ENCODE measurements at places on chromosomes 6 and 20. TPM values are rescaled to one million over a fixed set of nuclear protein-coding genes. Genes with fewer than 3 reads are reported as not detected.
A peak's percentile ranks its signal among the peaks of the same experiment; 100 is the strongest.

Gene DPPA5
- total RNA-seq, result not detected

DNA sequence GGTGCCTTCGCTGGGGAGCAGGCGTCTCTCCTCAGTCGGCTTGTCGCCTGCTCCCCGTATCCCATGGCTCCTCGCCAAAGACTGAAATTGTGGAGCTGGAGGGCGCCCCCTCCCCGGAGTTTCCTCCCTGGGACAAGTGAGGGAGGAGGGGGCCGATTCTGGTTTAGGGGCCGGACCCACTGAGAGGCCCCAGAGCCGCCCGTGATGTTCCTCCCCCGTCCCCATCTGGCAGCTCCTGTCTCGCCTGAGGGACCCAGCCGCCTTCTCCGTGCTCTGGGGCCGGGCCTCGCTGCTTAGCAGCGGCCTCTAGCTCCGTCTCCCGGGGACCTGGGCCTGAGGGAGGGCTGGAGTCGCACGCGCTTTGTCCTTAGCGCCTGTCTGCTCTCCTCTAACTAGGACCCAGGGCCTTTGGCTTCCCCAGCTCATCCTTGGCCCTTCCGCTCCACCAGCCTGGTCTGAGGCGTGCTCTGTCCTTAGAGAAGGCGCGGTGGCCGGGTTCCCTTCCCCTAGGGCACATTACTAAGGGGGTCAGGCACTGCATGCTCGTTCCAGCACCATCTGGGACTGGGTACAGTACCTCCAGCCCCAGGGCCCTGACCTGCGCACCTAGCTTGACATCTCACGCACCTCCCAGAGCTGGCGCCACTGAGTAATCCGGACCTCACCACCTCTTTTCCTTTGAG, 29.7 kb downstream of the SLC12A5 start:
- DNase-seq, result no peak
- H3K4me3 ChIP-seq, result no peak overlapping the region
- H3K27ac ChIP-seq, result no peak overlapping the region
- peaks cover 1% of the 10 kb centered on the region for H3K4me1 ChIP-seq
- H3K36me3 ChIP-seq, result peaks cover 36% of the 10 kb centered on the region
- H3K27me3 ChIP-seq, result peaks cover 54% of the 10 kb centered on the region

- H3K27ac ChIP-seq, result peak overlapping the region; percentile 80
- no peaks in the 10 kb centered on the region for H3K27me3 ChIP-seq
- no peak for DNase-seq
- H3K4me1 ChIP-seq, result peaks cover 3% of the 10 kb centered on the region
- peaks cover 17% of the 10 kb centered on the region for H3K36me3 ChIP-seq
- H3K4me3 ChIP-seq, result no peak overlapping the region
These were observed 12.5 kb downstream of the AGPAT4 start for GRCh38 chr6:161261325-161261724.

DNA sequence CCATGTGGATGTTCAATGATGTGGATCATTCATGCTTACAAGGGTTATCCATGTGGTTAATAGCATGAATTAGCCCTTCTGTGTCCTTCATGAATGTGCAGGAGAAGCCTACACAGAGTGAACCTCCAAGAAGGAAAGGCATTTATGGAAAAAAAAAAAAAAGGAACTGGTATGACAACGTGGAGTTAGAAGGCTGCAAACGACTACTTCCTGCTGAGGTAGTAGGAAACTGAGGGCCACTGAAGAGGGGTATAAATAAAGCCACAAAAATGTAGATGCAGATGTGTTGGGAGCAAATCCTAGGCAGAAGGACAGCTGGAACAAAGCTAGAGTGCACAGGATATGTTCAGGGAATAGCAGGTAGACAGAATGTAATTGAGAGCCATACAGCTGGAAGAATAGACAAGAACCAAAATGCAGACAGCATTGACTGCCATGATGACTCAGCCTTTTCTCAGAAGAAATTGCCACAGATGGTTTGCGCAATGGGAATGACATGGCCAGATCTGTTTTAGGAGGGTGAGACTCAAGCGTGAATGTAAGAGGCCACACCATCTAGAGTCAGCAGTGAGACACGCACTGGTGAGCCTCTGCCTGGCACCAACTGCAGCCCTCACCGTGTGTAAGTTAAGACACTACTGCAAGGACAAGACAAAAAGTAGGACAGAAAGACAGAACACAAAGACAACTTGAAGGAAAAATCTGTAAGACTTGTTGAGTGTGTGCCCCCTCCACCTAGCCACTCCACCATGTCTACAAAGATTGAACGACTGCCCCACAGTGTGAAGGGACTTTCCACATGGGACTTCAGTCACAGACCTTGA, 79.8 kb downstream of the KIF13A start:
- peak overlapping the region; percentile 7 for H3K27ac ChIP-seq
- no peak for DNase-seq
- H3K4me1 ChIP-seq, result peaks cover 3% of the 10 kb centered on the region
- no peaks in the 10 kb centered on the region for H3K27me3 ChIP-seq
- H3K4me3 ChIP-seq, result no peak overlapping the region
- no peaks in the 10 kb centered on the region for H3K36me3 ChIP-seq

- H3K27me3 ChIP-seq, result no peaks in the 10 kb centered on the region
- H3K36me3 ChIP-seq, result peaks cover 5% of the 10 kb centered on the region
- H3K4me1 ChIP-seq, result peaks cover 5% of the 10 kb centered on the region
- no peak overlapping the region for H3K27ac ChIP-seq
- no peak overlapping the region for H3K4me3 ChIP-seq
These were observed 44.6 kb upstream of the AGPAT4 start for GRCh38 chr6:161318456-161318855.

- no peak for DNase-seq
- H3K27me3 ChIP-seq, result no peaks in the 10 kb centered on the region
These were observed 2.4 kb upstream of the EFHC1 start for GRCh38 chr6:52417675-52418111.

Gene PRSS35
- 8.5 TPM for total RNA-seq
